Epithelial cell of proximal tubule (primary cell): ENCODE measurements at places on chromosomes 7 and 10. TPM values are rescaled to one million over a fixed set of nuclear protein-coding genes. Genes with fewer than 3 reads are reported as not detected.

Gene RGS10
- 85.9 and 95.1 TPM in 2 replicates for total RNA-seq

Gene TMEM140
- total RNA-seq = 0.36 and 0.46 TPM in 2 replicates

Gene ELMO1
- total RNA-seq = 0.69 and 1.2 TPM in 2 replicates

Gene POLR2J3
- total RNA-seq = 4.8 and 16.9 TPM in 2 replicates

Gene UTF1
- total RNA-seq = not detected in 2 replicates

Gene HOXA5
- total RNA-seq = 20.1 and 47.6 TPM in 2 replicates

Gene GSTO2
- total RNA-seq = 9.5 TPM in 2 replicates

Gene ZNF487
- 0.81 and 2.2 TPM in 2 replicates for total RNA-seq

Gene RADIL
- 1.2 and 2.4 TPM in 2 replicates for total RNA-seq

Gene HOXA9
- total RNA-seq = 82.4 and 104 TPM in 2 replicates
